ENCODE measurements at places on chromosomes 5 and 9. TPM values are rescaled to one million over a fixed set of nuclear protein-coding genes. Genes with fewer than 3 reads are reported as not detected.

- H3K4me3 ChIP-seq, result no peak overlapping the region
- H3K27ac ChIP-seq, result no peak overlapping the region
- H3K4me1 ChIP-seq, result no peaks in the 10 kb centered on the region
- no peaks in the 10 kb centered on the region for H3K36me3 ChIP-seq
- DNase-seq, result no peak
- peaks cover 8% of the 10 kb centered on the region for H3K27me3 ChIP-seq
Measured at GRCh38 chr9:88891040-88891439, 100.2 kb upstream of the S1PR3 start.

SDHA gene
- 246 TPM for total RNA-seq

- no peak for DNase-seq
- H3K4me1 ChIP-seq, result no peaks in the 10 kb centered on the region
- no peaks in the 10 kb centered on the region for H3K27me3 ChIP-seq
Measured at GRCh38 chr5:56302027-56302426, 68.9 kb upstream of the ANKRD55 start.

CD72 gene
- total RNA-seq, result 7.9 TPM

- H3K36me3 ChIP-seq, result no peaks in the 10 kb centered on the region
- no peaks in the 10 kb centered on the region for H3K27me3 ChIP-seq
- H3K27ac ChIP-seq, result peak overlapping the region; percentile 67
- peak overlapping the region; percentile 68 for H3K4me3 ChIP-seq
- peaks cover 21% of the 10 kb centered on the region for H3K4me1 ChIP-seq
- DNase-seq, result no peak
Measured at GRCh38 chr5:126973193-126973592, 57.2 kb downstream of the MARCHF3 start.

PKD2L2 gene
- total RNA-seq, result not detected

- no peak overlapping the region for H3K27ac ChIP-seq
- no peaks in the 10 kb centered on the region for H3K36me3 ChIP-seq
- H3K4me1 ChIP-seq, result no peaks in the 10 kb centered on the region
Measured at GRCh38 chr5:74063821-74064220, 437.8 kb downstream of the ARHGEF28 start.

DNA sequence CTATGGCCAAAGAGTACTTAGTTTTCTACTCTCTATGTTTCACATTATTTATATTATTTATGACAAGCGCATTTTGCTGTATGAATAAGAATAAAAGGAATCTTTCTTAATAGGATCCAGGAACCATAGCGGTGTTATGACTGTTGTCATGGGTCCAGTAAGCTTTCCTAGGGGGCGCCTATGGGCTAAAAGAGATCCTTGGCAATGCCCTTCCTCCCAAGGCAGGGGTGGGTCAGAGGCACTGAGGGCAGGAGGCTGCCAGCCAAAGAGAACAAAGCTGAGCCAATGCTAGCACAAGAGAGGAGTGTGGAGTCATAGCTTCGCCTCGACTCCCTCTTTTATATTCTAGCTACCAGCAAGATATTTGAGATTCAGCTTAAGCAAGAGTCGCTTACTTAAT, 98.4 kb upstream of the GNAQ start:
- no peak overlapping the region for H3K4me3 ChIP-seq
- H3K4me1 ChIP-seq, result peaks cover 8% of the 10 kb centered on the region
- no peak overlapping the region for H3K27ac ChIP-seq
- DNase-seq, result no peak
- no peaks in the 10 kb centered on the region for H3K27me3 ChIP-seq

DNA sequence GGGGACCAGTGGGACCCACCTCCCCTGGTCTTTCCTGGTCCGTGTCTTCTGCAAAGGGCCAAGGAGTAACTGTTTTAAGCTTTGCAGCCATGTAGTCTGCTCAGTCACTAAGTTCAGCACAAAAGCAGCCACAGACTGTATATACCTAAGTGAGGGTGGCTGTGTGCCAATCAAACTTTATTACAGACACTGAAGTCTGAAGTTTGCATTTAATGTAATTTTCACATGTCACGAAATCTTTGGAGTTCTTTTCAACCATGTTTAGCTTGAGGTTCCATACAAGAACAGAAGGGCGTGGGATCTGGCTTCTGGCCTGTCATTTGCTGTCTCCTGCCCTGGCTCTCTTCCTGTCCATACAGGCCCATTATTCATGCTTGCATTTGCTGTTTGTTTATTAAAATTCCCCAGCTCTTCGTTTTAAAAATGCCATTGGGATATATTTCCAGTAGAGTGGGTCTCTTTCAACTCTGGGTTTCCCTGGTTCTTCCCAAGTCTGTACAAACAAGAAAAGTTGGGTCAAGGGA, 64.2 kb upstream of the ECM2 start:
- no peak for DNase-seq
- H3K4me3 ChIP-seq, result no peak overlapping the region
- no peak overlapping the region for H3K27ac ChIP-seq
- H3K27me3 ChIP-seq, result no peaks in the 10 kb centered on the region
- H3K4me1 ChIP-seq, result no peaks in the 10 kb centered on the region

GRCh38 chr9:3012842-3013241, 168.9 kb upstream of the PUM3 start:
- H3K27ac ChIP-seq, result no peak overlapping the region
- H3K36me3 ChIP-seq, result no peaks in the 10 kb centered on the region
- H3K4me1 ChIP-seq, result no peaks in the 10 kb centered on the region
- H3K27me3 ChIP-seq, result no peaks in the 10 kb centered on the region
- no peak overlapping the region for H3K4me3 ChIP-seq

- H3K4me3 ChIP-seq, result no peak overlapping the region
- no peaks in the 10 kb centered on the region for H3K4me1 ChIP-seq
- no peaks in the 10 kb centered on the region for H3K27me3 ChIP-seq
- no peaks in the 10 kb centered on the region for H3K36me3 ChIP-seq
- no peak overlapping the region for H3K27ac ChIP-seq
Measured at GRCh38 chr5:135877570-135878155, 18.0 kb downstream of the IL9 start.

GRCh38 chr5:18932081-18932480, 1055.9 kb downstream of the CDH18 start:
- no peaks in the 10 kb centered on the region for H3K36me3 ChIP-seq
- H3K4me3 ChIP-seq, result no peak overlapping the region
- no peak overlapping the region for H3K27ac ChIP-seq
- no peaks in the 10 kb centered on the region for H3K27me3 ChIP-seq
- H3K4me1 ChIP-seq, result no peaks in the 10 kb centered on the region
- DNase-seq, result no peak

GRCh38 chr9:103574056-103574455, 520.1 kb upstream of the SMC2 start:
- H3K4me1 ChIP-seq, result no peaks in the 10 kb centered on the region
- no peak overlapping the region for H3K27ac ChIP-seq
- no peak overlapping the region for H3K4me3 ChIP-seq
- no peak for DNase-seq

DNA sequence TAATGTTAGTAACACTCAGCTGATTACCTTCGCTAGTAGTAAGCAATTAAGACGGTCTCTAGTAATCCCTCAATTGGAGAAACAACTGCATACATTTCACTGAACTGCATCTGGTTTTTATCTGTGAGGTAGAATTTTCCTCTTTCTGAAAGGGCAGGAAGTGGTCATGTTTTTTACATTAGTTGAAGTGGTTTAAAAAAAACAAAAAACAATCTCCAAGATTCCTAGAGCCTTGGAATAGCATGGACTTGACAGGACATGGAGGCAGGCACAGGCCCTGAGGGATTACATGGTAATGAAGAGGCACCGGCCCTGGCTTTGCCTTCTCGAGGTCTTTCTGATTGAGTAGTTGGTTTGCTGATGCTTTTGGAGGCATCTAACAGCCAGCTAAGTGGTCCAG, 25.8 kb downstream of the THBS4 start:
- H3K4me1 ChIP-seq, result no peaks in the 10 kb centered on the region
- no peaks in the 10 kb centered on the region for H3K27me3 ChIP-seq
- no peak overlapping the region for H3K27ac ChIP-seq
- no peak for DNase-seq
- no peak overlapping the region for H3K4me3 ChIP-seq

SPATA31D4 gene
- not detected for total RNA-seq

DNA sequence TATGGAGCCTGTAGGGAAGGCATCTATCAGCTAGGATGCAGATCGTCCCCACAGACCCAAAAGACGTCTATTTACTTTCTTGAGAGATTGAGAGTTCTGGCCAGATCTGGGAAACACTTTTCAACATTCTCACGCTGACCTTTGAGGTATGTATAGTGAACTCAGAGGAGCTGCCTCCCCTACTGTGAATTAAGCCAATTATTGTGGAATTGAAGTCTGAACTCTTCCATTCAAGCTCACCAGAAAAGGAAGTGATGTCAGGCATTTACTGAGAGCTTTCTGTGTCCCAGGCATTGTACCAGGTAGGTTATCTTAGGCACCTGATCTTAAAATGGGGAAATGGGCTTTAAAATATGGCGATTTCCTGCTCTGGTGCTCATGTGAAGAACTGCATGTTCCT, 136.5 kb downstream of the SV2C start:
- DNase-seq, result no peak
- no peaks in the 10 kb centered on the region for H3K4me1 ChIP-seq
- H3K27me3 ChIP-seq, result peaks cover 2% of the 10 kb centered on the region
- H3K36me3 ChIP-seq, result no peaks in the 10 kb centered on the region

ORM2 gene
- not detected for total RNA-seq

GRCh38 chr5:82356808-82357671, 78.9 kb upstream of the RPS23 start:
- H3K4me1 ChIP-seq, result peaks cover 15% of the 10 kb centered on the region
- H3K27me3 ChIP-seq, result no peaks in the 10 kb centered on the region
- no peaks in the 10 kb centered on the region for H3K36me3 ChIP-seq
- peak overlapping the region; percentile 61 for H3K4me3 ChIP-seq

DNA sequence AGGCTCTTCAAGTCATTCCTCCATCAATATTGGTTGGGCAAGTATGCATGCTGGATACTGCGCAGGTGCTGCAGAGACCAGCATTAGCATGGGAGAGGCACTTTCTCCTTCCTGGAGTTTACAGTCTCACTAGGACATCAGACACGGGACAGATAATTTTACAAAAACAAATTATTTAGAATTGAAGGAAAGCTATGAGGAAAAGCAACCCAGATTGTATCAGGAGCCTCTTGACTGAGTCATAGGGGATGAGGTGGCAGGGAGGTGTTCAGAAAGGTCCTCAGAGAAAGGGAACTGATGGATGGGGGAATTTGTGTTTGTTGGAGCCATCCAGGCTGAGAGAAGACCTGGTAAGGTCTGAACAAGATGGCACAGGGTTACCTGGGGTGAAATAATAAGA, 24.5 kb upstream of the RAB14 start:
- H3K4me3 ChIP-seq, result no peak overlapping the region
- H3K36me3 ChIP-seq, result no peaks in the 10 kb centered on the region
- H3K27ac ChIP-seq, result no peak overlapping the region
- no peak for DNase-seq

SLC34A3 gene
- not detected for total RNA-seq

SLC27A6 gene
- total RNA-seq, result not detected

- no peak overlapping the region for H3K27ac ChIP-seq
- peaks cover 4% of the 10 kb centered on the region for H3K36me3 ChIP-seq
- DNase-seq, result no peak
- no peaks in the 10 kb centered on the region for H3K27me3 ChIP-seq
Measured at GRCh38 chr5:179803651-179804554, 2.8 kb downstream of the MGAT4B start.

DNA sequence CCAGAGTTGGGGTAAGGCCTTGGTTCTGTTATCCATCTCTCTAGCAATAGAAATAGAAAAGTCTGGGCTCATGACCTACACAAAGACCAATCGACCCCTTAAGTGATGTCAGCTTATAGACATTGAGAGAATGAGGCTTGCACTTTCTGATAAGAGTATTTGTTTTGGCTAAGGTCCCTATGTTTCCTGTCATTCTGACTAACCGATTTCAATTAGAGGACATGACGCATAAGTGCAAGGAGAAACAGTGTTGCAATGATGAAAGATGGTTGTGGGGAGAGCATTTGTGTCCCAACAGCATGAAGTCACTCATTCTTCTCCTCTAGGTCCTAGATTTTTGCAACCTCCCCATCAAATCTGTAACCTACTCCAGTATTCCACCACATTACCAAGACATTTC, 255.1 kb downstream of the MAT2B start:
- H3K4me1 ChIP-seq, result no peaks in the 10 kb centered on the region
- no peak overlapping the region for H3K4me3 ChIP-seq
- no peak overlapping the region for H3K27ac ChIP-seq
- no peaks in the 10 kb centered on the region for H3K27me3 ChIP-seq
- DNase-seq, result no peak
- no peaks in the 10 kb centered on the region for H3K36me3 ChIP-seq

PHF24 gene
- not detected for total RNA-seq

GRCh38 chr9:77999231-77999631, 32.4 kb downstream of the GNAQ start:
- no peaks in the 10 kb centered on the region for H3K27me3 ChIP-seq
- DNase-seq, result no peak
- H3K4me3 ChIP-seq, result no peak overlapping the region
- H3K27ac ChIP-seq, result no peak overlapping the region

GRCh38 chr9:84699984-84700383, 30.5 kb downstream of the NTRK2 start:
- no peaks in the 10 kb centered on the region for H3K36me3 ChIP-seq
- no peaks in the 10 kb centered on the region for H3K27me3 ChIP-seq
- no peak overlapping the region for H3K4me3 ChIP-seq
- no peak overlapping the region for H3K27ac ChIP-seq
- no peaks in the 10 kb centered on the region for H3K4me1 ChIP-seq
- DNase-seq, result no peak

FLT4 gene
- 2.4 TPM for total RNA-seq

DNA sequence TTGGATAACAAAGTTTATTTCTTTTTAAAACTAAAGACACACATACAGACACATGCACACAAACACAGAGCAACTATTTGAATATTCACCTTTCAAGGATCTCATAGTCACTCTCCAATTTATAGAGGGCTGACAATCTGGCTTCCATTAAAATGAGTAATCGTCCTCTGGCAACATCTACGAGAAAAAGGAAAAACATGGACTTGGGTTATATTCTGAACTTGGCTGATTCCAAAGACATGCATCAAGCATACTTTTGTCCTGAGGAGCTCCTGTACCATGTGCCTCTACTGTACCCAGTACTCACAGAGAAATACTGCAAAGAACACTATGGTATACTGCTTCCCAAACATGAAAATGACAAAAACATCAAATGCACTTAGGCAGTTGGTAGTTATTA, 15.4 kb downstream of the IARS1 start:
- peaks cover 95% of the 10 kb centered on the region for H3K36me3 ChIP-seq
- no peak overlapping the region for H3K4me3 ChIP-seq
- no peaks in the 10 kb centered on the region for H3K27me3 ChIP-seq
- no peak for DNase-seq

MOB3B gene
- total RNA-seq, result 0.12 TPM

DNA sequence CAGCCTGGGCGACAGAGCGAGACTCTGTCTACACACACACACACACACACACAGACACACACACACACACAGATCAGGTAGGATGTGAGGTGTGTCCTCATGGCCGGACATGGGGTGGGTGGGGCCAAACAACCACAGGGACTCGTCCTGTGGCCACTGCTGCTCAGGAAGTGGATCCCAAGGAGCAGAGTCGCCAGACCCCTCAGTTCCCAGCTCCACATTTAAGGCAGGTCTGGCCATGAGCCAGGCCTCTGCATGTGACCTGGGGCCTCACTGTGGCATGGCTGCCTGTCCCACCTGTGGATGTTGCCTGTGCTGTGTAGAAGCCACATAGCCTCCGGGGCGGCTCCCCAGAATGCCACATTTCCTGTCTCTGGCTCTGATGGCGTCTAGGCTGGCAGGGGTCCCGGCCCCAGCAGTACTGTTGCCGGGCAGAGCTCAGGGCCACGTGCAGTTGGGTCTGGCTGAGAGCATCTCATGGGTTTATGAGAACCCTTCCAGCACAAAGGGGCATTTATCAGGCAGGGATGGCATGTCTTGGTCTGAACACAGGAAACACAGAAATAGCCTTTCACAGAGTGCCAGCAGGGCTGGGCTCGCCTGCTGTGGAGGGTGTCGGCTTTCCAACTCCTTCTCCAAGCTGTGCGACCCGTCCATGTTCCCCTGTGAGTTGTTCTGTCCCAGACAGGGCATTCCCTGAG, 9.9 kb upstream of the NINJ1 start:
- peak overlapping the region; percentile 7 for H3K4me3 ChIP-seq
- no peaks in the 10 kb centered on the region for H3K36me3 ChIP-seq
- peaks cover 34% of the 10 kb centered on the region for H3K4me1 ChIP-seq
- peak overlapping the region; percentile 71 for H3K27ac ChIP-seq

Data from CD4-positive, CD25-positive, alpha-beta regulatory T cell (primary cell).